ENCODE measurements at places on chromosomes 5 and 9.

DNA sequence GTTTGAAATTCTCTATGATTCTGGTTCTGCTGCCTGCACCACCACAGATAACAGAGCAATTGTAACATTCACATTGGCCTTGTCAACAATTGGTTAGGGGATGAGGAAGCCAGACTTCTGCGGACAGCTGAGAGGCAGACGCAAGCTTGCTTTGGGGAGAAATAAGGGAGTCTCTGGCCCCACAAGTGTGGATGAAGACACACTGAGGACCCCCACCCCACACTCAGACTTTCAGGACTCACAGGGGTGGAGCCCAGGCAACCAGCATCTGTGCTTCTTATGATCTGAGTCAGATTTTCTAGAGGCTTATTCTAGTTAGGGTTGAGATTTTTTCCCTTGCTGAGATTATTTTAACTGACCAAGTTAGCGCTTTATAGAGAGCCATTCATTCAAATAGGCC is 140.3 kb upstream of the IRX2 start:
- DNase-seq = no peak

- no peak for DNase-seq
Observed at GRCh38 chr5:167778228-167778627, 513.2 kb upstream of the WWC1 start.

DNA sequence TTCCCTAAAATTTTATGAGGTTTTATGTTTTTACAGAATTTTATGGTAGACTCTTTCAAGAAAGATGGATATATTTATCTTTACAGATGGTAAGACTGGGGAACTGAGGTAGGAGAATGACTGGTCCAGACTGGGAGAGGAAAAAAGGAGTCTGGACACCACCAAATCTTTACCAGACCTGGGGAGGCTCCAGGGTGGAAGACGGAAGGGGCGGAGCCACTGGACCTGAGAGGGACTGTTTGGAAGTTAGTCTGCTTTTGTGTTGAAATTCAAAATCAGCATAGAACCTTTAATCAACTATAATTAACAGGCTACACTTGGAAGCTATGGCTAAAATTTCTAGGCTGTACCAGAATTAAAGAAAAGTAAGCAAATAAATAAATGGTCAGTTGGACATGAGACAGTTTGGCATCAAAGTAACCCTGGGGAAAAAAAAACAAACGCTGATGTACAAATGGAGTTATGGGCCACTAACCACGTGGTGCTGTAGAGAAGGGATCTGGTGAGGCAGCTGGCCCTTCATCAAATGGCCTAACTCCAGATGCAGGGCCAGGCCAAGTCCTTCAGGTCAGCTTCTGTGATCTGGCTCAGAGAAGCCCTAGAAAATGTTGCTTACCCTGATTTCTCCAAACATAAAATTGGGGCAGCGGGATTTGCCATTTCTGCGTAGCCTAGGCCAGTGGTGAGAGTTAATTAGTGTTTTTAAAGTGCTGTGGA is 155.1 kb downstream of the ARSB start:
- no peak for DNase-seq

GRCh38 chr5:139383275-139383992 is at the start of gene SLC23A1:
TSS of gene SLC23A1 (minus strand) at chr5:139383297. CDS start at chr5:139383253, 44 bp downstream.
- DNase-seq = no peak

GRCh38 chr5:91367908-91368648 is 15.0 kb downstream of the ARRDC3 start:
- DNase-seq = no peak

- no peak for DNase-seq
Observed at GRCh38 chr9:129840034-129840433, 4.8 kb downstream of the USP20 start.

GRCh38 chr9:129740174-129740573 is 12.7 kb downstream of the PTGES start:
- no peak for DNase-seq

GRCh38 chr5:113574417-113574816 is 60.9 kb downstream of the YTHDC2 start:
- no peak for DNase-seq

DNA sequence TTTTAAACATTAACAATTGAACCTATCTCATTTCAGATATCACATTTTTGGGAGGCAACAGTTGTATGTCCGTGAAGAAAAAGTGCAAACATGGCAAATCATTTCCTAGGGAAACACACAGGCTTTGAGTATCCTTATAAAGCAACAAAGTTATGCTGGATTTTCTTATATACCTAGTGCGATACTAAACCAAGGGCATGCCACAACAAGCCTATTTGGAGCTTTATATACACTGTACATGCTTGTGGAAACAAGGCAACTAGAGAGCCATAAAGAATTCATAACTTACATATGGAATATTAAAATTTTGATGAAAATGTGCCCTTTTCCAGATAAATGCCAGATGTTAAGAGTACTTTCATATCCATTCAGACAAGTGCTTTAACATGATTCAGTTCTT is 191.4 kb downstream of the DCP2 start:
- DNase-seq = no peak

- no peak for DNase-seq
Observed at GRCh38 chr5:163596608-163597315, 91.3 kb downstream of the MAT2B start.

GRCh38 chr5:1511048-1511447 is 12.7 kb downstream of the LPCAT1 start:
- no peak for DNase-seq

DNA sequence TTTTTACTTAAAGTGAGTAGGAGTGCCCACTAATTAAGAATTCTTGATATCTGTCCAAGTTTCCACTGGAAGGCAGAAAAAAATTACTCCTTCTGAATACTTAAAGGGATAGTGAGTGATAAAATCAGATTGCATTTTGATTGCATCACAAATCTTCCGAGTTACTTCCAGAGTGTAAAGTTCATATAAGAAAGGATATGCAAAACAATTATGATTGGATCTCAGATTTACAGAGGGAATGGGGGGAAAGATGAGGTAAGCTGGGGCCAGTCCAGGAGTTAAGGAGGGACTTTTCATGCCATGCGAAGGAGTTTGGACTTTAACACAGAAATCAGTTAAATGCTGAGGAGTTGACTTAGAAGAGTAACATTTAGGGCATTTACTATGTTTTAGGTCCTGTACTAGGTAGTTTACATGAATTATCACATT is 9.3 kb upstream of the RNF145 start:
- DNase-seq = no peak

DNA sequence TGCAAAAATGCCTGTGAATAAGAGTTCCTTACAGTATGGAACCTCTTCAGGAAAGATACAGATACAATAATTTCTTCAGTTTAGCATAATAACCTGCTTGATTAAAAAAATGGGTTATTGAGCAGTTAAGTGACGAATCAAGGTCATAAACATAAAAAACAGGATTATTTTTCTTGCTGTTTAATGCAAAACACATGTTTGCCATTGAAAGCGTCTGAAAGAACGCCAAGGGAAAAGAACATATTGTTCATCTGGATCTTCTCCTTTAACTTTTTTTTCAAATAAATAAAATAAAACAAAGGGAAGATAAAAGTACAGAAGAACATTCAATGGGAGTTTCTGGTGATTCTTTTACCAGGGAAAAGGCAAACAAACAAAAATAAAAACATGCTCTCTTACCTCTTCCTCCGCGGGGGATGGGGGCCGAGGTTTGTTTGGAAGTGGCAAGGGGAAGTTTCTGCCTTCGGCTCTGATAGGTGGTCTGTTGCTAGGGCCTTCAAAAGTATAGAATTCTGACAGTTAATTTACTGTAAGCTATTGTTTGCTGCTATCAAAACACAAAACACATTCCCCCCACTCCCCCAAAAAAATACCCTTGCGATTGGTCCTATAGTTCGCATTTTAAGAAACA is 20.1 kb downstream of the C5orf58 start:
- DNase-seq = peak; percentile 51

DNA sequence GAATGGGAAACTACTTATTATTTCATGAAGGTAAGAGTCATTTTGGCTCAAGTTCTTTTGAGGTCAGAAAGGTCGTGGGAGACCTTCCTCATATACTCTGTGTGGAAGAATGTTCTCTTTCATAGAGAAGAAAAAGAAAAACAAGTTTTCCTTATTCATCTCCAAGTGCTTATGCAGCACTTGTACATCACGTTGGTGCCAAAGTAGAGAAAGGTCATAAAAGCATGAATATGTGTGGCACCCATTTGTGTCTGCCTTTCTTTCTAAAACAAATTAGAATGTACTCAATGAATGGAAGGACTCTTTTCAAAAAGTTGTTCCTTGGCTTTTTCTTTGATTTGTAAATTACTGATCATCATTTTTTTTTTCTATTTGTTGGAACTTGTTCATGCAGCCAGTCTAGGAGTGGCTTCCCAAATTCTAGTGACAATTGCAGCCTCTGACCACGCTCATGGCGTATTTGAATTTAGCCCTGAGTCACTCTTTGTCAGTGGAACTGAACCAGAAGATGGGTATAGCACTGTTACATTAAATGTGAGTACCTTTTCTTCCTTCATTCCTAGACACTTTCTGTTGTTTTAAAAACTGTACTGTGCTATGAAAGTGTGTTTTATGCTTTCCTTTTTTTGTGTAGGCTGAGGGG is 122.4 kb downstream of the ADGRV1 start:
- no peak for DNase-seq

DNA sequence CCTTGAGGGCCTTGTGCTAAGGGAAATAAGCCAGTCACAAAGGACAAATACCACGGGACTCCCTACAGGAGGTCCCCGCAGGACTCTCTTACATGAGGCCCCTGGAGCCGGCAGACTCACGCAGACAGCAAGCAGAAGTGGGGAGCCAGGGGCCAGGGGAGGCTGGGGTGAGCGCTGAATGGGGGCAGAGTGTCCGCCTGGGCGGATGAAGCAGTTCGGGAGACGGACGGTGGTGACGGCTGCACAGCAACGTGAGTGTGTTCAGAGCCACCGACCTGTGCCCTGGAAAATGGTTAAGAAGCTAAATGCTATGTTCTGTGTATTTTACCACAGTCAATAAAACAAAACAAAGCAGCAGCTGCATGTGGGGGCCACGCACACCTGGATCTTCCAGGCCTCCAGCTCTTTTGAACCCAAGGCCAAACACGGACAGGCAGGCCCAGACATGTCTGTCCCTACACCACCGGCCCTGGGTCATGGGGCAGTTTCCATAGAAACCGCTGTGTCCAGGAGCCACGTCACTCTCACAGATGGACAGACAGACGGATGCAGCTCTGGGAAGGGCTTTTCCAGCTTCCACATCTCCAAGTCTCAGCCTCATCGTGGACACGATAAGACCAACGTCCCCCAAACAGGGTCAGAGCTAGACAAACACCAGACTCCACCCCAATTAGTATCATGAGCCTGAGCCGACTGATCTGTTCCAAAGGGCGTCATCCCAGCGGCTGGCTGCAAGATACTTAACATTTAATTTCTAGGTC is 103.9 kb downstream of the VAV2 start:
- no peak for DNase-seq

DNA sequence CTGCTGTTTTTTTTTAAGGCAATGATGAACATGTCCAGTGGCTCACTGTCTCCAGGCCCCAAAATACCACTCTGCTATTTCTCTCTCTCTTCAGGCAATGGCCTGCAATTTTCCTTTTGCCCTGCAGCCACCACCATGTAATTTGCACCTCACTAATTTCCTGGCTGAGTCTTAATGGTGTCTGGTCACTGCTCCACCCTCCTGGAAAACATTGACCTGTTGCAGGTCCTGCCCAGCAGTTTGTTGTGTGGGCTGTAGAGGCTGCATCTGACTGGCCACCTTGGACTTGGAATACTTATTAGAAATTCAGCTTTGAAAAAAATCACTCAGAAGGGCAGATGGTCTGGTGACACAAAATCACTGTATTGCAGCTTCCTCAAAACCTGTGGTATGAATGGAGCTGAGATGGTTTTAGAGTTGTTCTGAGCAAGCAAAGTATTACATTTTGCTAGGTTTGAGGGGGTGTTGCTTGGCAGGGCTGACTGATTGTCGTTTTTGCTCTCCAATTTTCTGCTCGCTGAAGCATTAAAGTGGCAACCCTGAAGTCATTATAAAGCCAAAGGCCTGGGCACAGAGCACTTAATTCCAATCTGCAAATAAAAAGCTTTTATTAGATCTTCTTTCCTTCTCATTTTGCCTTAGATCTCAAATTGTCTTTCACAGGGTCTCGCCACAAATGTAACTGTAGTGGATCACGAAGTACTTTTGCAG is 134.8 kb downstream of the TMEM174 start:
- DNase-seq = no peak

GRCh38 chr5:63820577-63820976 is 141.7 kb downstream of the HTR1A start:
- no peak for DNase-seq
